ENCODE measurements at places on chromosomes 4 and X.

DNA sequence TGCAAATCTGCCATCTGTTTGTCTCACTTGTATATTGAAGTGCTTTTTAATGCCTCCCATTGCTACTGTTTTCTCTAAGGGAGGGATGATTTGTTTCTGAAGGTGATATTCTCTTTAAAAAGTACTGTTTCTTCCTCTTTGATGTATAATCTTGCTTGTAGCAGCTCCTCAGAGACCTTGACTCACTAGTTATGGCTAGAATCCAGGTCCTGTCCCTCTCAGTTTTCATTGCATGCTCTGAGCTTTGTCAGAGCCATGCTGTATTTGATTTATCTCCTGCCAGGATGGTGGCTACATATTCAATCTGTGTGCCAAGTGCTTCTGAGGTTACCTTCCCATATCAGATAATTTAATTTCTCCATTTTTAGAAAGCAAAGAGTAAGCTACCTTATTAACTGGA, 56.0 kb downstream of the GLUD2 start:
- DNase-seq, result no peak

DNA sequence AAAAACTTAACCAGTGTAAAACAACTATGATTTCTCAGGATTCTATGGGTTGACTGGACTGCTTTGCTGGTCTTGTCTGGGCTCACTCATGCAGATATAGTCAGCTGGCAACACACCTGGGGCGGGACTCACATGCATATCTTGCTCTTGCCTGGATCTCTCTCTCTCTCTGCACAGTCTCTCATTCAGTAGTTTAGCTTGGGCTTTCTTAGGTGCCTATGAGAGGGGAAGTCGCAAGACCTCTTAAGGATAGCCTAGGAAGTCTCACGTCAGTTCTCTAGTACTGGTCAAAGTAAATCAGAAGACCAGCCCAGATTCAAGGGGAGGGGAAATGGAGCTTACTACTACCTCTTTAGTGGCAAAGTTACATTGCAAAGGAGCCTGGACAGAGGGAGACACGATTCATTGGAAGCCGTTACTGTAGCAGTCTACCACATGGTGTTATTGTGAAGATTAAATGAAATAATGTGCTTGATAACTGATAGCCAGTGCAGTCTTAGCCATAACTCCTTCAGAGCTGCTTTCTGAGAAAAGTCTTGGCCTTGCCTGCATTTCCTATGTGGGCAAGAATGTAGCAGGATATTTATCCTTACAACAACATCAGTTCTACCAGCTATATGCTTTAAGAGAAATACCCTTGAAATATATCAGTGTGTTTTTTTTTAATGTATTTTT, 2.1 kb downstream of the COPS4 start:
- DNase-seq, result peak; percentile 16

- no peak for DNase-seq
Measured at GRCh38 chr4:82868572-82868971, 22.4 kb downstream of the SEC31A start.

DNA sequence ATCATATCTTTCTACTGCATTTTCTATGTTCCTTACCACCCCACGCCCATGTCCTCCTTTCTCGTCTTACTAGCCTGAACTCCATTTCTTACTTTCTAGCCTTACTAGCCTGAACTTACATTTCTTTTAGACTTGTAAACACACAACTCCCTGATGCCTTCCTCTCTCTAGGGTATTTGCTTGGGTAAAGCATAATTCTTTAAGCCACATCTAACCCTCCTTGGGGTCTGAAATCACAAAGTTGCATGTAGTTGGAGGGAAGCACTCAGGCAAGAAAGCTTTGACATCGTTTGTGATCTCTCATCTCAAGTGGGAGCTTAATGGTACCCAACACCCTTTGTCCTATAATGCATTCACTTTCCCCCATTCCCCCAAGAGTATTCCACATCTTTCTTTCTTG, 124.4 kb downstream of the SPOCK3 start:
- DNase-seq, result no peak

GRCh38 chrX:51779306-51779705, 36.1 kb downstream of the GSPT2 start:
- no peak for DNase-seq

DNA sequence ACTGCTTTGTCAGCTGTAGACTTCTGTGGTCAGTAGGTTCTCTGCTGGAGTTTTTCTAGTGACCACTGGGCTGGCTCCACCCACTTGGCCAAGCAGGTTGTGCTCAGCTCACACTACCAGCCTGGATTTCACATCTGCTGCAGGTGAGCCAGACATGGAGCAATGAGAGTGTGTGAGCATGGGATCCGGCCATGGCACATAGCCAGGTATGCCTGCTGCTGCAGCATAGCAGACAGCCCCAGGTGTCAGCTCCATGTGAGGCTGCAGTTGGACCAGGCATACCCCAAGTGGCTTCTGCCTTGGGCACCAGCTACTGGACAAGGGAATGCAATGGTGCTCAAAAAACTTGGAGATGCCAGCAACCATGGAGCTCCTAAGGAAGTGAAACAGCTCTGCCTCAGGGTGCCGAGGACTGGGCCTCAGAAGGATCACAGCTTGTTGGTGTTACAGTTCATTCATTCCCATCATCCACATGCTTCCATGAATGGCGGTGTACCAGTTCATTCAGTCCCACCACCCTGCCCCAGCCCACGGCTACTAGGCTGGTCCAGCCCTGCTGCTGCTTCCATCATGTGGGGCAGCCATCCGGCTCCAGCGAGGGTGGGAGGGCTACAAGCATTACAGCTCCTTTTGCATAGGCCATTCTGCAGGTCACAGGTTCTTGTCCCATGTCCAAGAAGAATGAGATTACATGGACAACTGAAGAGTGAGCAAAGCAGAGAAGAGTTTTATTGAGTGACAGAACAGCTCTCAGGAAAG, 389.1 kb upstream of the PCDH7 start:
- DNase-seq, result no peak
